A172 (cell line): ENCODE measurements at places on chromosomes 16 and 17. TPM values are rescaled to one million over a fixed set of nuclear protein-coding genes. Genes with fewer than 3 reads are reported as not detected.

Gene ANKFN1
- total RNA-seq = 0.67 TPM in 1 of 2 replicates, not detected in the other

Gene RNF222
- not detected in 2 replicates for total RNA-seq

Gene CLN3
- 23.7 and 27.0 TPM in 2 replicates for total RNA-seq

Gene ASPA
- total RNA-seq = 0.09 TPM in 1 of 2 replicates, not detected in the other

Gene STH
- not detected in 2 replicates for total RNA-seq

Gene TM4SF5
- total RNA-seq = not detected in 2 replicates

Gene CBFA2T3
- 0.05 TPM in 1 of 2 replicates, not detected in the other for total RNA-seq
